ENCODE measurements at places on chromosomes 7 and 10. TPM values are rescaled to one million over a fixed set of nuclear protein-coding genes. Genes with fewer than 3 reads are reported as not detected.
A peak's percentile ranks its signal among the peaks of the same experiment; 100 is the strongest.

DNA sequence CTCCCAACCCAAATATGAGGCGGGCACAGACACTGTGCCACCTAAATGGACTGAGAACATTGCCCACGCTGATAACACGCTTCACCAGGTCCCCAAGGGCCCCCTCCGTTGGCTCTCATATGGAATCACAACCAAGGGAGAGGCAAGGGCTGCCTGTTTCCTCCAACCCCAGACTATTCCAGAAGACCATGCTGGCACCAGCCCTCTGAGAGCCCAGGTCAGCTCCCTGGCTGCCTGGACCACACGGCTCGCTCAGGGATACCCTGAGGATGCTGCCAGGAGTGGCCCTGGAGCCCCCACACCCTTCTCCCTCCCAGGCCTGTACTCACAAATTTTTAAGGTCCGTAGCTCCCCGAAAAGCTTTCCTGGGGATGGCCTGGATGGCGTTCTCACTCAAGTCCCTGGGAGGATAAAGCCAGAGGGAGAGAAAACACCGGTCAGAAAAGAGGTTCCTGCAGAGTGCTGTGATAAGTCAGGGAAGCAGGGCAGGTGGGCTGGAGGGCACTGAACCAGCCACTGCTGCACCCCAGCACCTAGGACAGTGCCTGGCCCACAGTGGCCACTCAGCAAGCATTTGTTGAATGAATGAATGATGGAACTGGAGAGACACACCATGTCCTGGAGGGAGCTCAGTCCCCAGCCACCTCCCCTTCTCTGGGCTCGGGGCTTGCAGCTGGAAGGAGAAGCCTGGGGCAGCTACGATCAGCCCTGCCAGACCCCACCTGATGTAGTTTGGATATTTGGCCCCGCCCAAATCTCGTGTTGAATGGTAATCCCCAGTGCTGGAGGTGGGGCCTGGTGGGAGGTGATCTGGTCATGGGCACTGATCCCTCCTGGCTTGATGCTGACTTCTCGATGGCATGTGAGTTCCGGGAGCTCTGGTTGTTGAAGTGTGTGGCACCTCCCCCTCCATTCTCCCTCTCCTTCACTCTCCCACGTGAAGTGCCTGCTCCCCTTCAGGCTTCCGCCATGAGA lies 119.8 kb downstream of the SLIT1 start:
- DNase-seq = no peak

DNA sequence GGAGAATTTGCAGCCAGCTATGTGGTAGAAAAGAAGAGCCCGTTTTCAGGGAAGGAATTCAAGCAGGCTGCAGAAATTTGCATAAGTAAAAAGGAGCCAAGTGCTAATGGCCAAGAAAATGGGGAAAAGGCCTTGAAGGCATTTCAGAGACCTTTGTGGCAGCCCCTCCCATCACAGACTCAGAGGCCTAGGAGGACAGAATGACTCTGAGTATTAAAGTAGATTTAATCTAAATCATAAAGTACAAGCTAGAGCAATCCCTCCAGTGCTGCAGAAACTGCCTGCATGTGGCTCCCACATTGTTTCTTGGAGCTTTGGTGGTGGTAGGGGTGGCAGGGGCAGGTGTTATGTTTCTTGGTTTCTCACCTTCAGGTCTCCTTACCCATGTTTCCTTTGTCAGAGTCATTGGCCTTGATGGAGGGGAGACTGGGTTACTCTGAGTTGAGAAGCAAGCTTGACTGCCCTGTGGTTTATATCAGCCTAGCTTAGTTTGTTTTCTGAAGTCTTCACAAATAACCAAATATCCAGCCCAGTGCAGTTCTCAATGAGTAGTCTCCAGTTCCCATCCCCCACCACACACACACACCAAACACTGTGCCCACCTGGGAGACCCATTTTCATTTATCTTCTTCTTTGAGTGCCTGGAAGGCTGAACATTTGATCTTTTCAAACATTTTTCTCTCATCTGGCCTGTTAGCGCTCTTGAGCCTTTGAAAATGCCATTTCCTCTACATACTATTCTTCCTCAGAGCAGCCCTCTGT lies 34.5 kb downstream of the ITPRIP start:
- no peak for DNase-seq

DNA sequence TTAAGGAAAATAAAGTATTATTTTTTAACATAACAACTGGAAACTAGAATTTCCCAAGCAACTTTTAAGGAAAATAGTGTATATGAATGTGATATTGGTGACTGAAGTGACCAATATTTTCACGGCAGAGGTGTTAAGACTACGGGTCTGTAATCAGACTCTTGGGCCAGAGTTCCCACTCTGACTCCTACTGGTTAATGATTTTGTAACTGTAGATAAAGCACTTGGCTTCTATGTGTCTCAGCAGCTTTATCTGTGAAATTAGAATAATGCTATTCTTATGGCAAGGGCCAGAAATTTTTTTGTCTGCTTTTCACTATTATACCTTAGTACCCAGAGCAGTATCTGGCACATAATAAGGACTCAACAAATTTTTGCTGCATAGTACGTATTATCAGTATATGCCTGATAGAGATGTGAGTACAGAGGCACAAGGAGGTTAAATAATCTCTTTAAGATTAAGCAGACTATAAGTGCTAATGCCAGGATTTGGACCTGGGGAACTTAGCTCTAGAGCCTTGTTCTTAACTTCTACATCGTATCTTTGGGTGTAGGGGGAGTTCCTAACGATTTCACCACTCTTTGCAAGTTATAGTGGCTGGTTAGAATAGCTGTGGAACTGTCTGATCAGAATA lies 186.1 kb upstream of the SLC26A5 start:
- no peak for DNase-seq

GRCh38 chr10:66187053-66187733 lies 738.6 kb upstream of the LRRTM3 start:
- peak; percentile 1 for DNase-seq

DNA sequence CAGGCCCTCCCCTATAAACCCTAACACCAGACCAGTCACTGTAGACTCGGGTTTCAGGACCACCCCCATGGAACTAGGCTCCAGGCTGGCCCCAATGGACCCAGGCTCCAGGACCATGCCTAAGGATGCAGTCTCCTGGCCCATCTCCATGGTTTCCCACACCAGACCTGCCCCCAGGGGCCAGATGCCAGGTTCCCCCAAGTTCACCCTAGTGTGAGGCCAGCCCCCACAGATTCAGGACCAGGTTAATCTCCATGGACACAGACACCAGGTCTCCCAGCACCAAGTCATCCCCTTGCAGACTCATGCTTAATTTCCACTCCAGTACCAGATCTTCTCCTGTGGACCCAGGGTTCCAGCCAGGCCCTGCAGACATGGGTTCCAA lies 103.8 kb upstream of the LANCL2 start:
- no peak for DNase-seq

GRCh38 chr10:95363303-95363912 lies 72.6 kb upstream of the PDLIM1 start:
- peak; percentile 79 for DNase-seq

GRCh38 chr10:133453516-133454203 lies at the start of gene SCART1:
Gene SCART1 (plus strand): TSS chr10:133453945. CDS start chr10:133453998, 53 bp downstream.
- no peak for DNase-seq

GRCh38 chr10:60448246-60448645 lies 58.6 kb upstream of the ANK3 start:
- no peak for DNase-seq

DNA sequence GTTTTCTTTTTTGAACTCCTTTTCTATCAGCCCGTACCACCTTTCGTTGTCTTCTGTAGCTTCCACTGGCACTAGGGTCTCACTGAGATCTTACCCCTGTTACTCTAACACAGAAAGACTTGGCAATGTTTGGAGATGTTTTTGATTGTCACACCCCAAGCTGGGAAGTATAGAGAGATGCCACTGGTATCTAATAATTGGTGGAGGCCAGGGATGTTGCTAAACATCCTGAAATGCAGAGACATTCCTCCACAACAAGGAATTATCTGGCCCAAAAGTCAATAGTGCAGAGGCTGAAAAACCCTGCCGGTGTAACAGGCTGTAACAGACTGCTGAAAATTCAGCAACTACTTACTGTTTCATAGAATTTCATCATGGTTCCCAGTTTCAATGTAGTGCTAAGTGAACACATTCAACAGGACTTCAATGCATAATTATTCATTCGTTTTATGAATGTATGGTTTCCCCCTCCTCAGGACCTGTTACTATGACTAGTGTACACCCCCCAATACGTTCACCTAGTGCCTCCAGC lies 115.9 kb downstream of the TRIM24 start:
- DNase-seq = no peak

DNA sequence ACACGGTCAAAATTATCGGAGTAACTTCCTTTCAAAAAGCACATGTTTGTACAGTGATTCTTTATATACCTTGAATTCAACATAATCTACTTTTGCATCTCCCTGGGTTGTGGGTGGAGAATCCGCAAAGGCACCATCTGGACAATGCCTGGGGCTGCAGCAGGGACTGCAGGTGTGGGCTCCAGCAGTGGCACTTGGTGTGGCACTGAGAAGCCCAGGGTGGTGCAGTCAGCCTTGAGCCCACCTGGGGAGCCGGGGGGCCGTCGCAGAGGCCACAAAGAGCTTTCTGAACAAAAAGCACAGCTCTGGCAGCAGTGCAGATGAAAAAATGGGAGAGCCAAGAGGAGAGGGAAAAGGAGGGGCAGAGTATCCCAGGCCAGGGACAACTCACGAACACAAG lies 22.2 kb downstream of the PARD3 start:
- DNase-seq = no peak

DNA sequence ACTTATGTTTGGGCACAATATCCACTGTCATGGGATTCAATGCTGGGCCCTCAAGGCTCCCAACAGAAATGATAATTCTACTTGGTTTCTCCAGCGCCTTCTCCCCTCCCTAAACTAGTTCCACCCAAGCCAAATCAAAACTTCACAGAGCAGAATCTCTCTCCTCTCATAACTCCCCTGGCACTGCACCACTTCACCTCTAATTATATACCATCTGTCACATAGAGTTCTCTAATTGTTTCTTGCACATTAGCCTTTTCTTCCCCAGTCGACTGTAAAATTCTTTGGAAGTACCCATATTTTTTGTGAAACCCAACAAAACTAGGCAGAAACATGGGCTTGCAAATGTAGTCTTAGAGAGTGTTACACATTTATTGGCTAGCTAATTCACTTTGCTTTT lies 8.1 kb downstream of the SGMS1 start:
- DNase-seq = no peak

DNA sequence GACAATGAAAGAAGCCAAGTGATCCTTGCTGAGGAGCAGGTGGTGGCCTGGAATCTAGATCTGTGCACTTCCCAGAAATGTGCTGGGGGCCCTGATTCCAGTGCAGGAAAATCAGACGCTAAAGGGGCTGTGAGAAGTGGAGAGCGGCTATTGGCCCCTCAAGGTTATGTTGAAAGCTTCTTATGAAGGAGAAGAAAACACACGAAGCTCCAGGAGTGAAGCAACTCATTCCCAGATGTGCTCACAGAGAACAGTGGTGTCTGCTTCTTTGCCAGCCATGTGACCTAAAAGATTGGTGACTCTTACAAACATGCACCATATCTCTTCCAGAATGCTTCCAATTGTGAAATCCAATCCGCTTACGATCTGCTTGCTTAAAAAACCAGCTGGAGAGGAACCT lies 679.3 kb upstream of the IGFBP3 start:
- DNase-seq = no peak

DNA sequence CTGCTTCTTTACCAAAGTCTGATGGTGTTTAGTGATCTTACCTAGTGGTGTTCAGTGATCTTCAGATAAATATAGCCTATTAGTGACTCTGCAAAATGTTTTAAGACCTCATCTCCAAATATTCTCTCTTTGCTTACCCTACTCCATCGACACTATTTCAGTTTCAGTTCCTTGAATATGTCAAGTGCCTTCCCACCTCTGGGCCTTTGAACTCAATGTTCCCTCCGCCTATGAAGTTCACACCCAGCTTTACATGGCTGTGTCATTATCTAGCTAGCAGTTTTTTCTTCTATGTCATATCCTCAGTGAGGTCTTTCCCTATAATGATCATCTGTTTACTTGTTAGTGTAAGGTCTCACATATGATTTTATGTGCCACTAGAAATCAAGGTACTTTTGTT lies 322.6 kb downstream of the DGKB start:
- no peak for DNase-seq

DNA sequence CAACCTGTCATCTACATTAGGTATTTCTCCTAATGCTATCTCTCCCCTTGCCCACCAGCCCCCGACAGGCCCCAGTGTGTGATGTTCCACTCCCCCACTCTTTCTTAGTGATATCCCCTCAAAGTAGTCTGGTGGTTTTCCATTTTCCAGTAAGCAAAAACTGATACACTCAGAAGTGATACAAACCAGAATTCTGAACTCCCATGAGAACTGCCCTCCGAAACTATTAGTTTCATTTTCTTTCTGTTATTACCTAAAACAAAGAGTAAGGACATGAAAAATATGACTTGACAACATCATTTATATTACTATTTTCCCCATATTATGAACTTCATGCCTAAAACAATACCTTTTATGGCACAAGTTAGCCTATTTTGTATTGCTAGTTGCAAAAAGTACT lies 175.0 kb downstream of the OTUD1 start:
- no peak for DNase-seq

GRCh38 chr7:46943996-46944395 lies 637.9 kb downstream of the TNS3 start:
- DNase-seq = no peak

The ANKRD30A gene
- not detected for total RNA-seq

The GIMAP7 gene
- total RNA-seq = not detected

The TMEM270 gene
- total RNA-seq = 1.7 TPM

The COBL gene
- 1.6 TPM for total RNA-seq

The DCLRE1A gene
- 18.1 TPM for total RNA-seq

The TAS2R5 gene
- 0.10 TPM for total RNA-seq

The GIGYF1 gene
- 12.5 TPM for total RNA-seq

The SYT15 gene
- total RNA-seq = not detected

The TMEM225B gene
- not detected for total RNA-seq

The WIPF3 gene
- total RNA-seq = not detected

The SH2B2 gene
- 2.5 TPM for total RNA-seq

The SFTPA1 gene
- total RNA-seq = not detected

The FGFBP3 gene
- total RNA-seq = 0.38 TPM

The ANKRD2 gene
- 2.0 TPM for total RNA-seq

Data from A172 (cell line).